ENCODE measurements at places on chromosomes 4 and X.

- no peak for DNase-seq
Observed at GRCh38 chr4:151541389-151542071, 132.6 kb downstream of the FHIP1A start.

DNA sequence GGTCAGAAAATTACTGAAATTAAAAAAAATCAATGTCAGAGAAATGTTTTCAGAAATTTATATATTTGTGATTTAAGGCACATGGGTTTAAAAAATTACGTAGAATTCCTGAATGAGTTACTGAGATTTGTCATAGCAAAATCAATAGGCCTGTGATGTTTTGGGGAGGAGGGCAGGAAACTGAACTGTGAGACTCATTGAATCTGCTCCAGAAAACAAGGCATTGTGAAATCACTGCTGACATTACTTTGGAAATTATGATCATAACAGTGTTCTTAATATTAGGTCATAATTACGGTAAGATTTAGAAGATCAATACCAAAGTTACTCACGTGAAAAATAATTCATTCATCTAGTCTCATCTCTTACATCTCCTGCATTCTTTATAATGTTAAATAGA lies 5.3 kb downstream of the FGF5 start:
- no peak for DNase-seq

DNA sequence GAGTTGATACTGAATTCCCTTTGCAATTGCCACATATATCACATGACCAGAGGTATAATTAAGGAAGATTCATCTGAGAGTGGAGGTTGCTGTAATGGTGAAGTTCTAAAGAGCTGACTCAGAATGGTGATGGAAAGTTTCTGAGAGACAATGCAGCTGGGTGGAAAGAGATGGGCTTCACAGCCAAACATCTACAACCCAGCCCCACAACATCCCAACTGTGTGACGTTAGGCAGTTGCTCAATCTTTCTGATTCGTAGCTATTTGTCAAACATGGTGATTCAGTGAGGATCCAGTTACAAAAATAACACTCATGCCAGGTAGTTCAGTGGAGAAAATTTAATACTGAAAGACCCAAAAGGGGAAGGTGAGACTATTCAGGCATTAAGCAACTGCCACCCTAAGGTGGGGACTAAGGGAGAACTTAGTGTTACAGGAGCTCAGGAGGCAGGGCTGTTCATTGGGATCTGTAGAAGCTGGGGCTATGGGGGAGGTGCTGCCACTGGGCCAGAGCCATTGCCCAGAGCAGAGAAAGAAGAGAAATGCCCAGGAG lies 6.9 kb upstream of the AFF1 start:
- peak; percentile 16 for DNase-seq

GRCh38 chr4:174358829-174359228 lies 75.1 kb downstream of the CEP44 start:
- no peak for DNase-seq

DNA sequence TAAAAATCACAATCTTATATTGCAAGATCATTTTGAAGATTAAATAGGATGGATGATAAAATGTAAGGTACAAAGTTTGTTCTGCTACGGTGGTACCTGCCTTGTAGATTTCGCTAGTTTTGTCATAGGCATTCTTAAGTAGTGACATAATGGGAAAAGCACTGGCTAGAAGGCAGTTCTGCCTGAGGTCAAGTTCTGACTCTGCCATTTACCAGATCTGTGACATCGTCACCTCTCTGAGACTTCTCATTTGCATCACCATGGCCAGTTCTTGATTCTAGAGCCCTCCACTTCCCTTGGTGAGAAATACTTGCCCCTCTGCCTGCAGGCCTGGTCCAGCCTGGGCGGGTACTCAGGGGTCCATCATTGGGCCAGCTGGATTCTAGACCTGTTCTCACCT lies 85.2 kb downstream of the HS3ST1 start:
- no peak for DNase-seq

DNA sequence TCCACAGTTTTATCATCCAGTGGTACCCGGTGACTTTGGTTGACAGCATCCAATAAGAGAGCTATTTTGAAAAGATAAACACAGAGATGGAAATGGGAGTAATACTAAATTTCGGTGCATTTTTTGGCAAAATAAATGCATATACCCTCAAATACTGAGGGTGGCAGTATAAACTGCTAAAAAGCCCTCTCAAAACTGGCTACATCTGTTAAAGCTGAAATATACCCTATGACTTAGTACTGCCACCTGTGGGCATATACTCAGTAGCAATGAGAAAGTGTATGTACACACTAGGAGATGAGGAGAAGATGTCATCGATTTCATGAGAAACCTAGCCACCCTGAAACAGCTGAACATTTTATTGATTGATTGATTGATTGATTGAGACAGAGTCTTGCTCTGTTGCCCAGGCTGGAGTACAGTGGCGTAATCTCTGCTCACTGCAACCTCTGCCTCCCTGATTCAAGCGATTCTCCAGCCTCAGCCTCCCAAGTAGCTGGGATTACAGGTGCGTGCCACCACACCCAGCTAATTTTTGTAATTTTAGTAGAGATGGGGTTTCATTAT lies 12.2 kb upstream of the TMEM128 start:
- DNase-seq = no peak

DNA sequence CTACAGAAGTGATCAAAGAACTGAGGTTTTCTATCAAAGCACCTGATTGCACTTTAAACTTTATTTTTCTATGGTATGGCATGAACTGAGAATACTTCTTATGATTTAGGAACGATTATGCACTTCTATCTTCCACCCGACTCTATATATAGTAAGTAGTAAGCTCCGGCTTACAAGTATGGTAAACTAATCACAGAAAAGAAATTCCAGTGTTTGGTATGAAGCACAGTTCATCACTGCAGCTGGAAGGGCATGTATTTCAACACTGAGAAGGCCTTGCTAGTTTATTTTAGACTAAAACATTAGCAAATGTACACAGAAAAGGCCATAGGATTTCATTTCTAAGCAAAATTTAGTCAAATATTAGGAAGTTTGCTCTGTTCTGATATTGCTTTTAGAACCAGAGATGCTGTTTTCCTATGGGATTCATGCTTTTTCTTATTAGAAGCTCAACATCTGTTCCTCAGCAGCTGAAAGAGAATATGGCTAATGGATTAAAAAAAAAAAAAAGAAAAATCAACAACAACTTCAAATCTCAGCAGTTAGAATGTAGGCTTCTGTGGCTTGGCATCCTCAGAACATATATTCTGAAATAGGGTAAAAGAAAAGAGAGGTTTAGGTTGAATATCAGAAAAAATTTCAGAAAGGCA lies 273.5 kb downstream of the C4orf33 start:
- DNase-seq = no peak

GRCh38 chr4:141247430-141247780 lies 26.7 kb downstream of the ZNF330 start:
- DNase-seq = no peak

GRCh38 chrX:37578045-37578444 lies 6.6 kb downstream of the LANCL3 start:
- no peak for DNase-seq

GRCh38 chrX:7925867-7926472 lies 1.2 kb downstream of the PNPLA4 start:
- peak; percentile 50 for DNase-seq

GRCh38 chr4:76305033-76305687 lies 1.4 kb upstream of the STBD1 start:
- DNase-seq = no peak

Data from stimulated activated CD4-positive, alpha-beta T cell treated with anti-CD3 and anti-CD28 coated beads, Interleukin-4, amount 100 ng/mL, for 4 hours (primary cell).